ENCODE measurements at places on chromosomes 1 and 21.

- no peak for DNase-seq
Observed at GRCh38 chr1:16434501-16434900, 2.7 kb downstream of the SPATA21 start.

DNA sequence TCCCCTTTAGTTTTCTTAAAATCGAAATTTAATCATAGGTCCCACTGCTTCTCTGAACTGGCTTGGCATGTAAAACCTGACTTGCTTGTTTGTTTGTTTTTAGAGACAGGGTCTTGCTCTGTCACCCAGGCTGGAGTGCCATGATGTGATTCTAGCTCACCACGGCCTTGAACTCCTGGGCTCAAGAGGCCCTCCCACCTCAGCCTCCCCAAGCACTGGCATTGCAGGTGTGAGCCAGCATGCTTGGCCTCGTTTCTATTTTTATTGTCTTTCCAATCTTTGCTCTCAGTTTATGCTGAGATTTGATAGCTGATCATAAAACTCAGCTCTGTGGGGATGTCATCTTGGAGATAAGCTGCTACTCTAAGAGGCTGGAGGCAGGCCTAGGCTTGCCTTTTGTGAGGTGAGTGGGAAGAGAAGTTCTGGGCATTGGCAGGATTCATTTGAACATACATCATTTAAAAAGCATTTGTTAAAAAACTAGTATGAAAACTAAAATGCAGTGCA is 51.5 kb upstream of the GCLM start:
- DNase-seq: no peak

DNA sequence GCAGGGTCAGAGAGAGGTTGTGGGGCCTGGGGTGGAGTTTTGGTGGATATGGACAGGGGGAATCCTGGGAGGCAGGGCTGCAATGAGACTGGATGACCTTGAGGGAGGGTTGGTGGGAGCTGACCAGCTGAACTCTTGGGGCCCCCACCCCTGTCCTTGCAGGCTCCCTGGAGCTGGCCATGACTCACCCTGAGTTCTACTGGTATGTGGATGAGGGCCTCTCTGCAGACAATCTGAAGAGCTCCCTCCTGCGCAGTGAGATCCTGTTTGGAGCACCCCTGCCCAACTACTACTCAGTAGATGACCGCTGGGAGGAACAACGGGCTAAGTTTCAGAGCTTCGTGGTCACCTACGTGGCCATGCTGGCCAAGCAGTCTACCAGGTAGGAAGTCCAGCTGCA is 23.6 kb downstream of the DISP3 start:
- no peak for DNase-seq

DNA sequence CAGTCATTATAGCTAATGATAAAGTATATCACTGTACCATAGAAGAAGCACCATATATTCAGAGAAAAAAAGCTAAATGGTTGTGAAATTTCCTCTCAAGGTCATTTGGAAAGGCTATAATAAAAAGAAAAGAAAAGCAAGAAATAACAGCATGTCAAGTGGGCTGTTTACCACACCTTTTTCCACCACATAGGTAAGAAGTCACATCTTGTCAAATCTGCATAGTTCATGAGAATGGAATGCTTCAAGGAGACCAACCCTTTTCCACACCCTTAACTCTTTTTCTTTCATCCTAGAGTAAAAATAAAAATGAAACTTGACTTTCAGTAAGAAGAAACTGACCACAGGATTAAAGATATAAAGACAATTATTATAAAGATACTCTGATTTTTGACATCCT is 91.2 kb downstream of the ATP6V1G3 start:
- DNase-seq: no peak

DNA sequence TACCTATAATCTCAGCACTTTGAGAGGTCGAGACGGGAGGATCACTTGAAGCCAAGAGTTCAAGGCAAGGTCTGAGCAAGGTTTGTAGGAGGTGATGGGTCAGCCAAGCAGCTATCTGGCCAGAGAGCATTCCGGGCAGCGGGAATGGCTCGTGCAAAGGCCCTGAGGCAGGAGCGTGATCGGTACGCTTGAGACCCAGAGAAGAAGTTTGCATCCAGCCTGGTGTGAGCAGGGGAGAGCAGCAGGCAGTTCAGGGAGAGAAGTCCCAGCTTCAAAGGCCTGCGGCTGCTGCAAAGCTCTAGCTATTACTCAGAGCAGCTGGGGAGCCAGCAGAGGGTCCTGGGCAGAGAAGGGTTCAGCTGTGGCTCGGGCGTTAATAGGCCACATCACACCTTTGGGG is 5.1 kb upstream of the SRARP start:
- no peak for DNase-seq
